ENCODE measurements at places on chromosomes 12 and 14.

DNA sequence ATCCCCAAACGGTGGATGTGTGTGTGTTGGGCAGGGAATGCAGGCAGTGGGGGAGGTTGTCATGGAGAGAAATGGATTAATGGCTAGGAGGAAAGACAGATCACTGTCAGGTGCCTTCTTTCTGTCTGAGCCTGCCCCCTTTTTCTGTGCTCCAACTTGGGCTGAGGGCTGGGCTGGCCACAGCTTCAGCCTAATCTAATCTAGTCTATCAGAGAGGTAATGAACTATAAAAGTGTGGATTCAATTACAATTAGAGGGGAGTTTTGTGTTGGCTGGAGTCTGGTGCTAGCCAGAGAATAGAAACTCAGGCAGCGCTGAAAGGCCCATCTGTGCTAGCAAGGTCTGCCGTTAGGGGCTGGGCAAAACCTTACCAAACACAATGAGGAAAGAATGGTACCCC, 41.2 kb downstream of the NEUROD4 start:
- DNase-seq = no peak

GRCh38 chr12:64611341-64612284, 1.3 kb downstream of the RASSF3 start:
- DNase-seq = peak; percentile 76

GRCh38 chr12:64983771-64984278, 137.3 kb downstream of the WIF1 start:
- DNase-seq = no peak

- DNase-seq = no peak
Observed at GRCh38 chr14:64500088-64500487, 3.5 kb downstream of the ZBTB25 start.

DNA sequence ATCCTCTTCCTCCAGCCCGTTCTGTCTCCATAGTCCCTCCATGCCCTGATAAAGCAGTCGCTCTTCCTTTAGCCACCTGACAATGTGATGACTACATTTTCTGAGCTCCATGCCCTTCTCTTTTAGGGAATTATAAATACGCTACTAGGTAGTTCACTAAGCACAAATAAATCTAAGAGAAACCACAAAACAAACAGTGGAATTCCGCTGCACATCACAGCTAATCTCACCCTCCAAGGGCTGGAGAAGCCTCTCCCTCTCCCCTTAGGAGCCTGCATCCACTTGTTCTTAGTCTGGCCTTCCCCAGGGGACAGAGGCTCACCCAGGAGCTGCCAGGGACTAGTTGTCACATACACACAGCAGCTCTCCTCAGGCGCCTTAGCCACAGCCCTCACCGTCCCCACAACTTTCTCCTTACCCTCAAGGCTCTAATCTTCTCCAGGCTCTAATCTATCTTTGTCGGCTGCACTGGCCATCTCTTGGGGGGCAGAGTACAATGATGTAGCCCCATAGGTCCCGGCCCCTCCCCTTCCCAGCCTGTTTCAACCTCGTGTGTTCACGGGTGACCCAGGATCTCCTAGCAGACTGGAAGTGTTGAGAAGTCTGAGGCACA, 55.9 kb upstream of the GPR68 start:
- no peak for DNase-seq

- DNase-seq = no peak
Observed at GRCh38 chr12:2876431-2877046, 435 bp downstream of the FOXM1 start.

GRCh38 chr14:59229653-59230406, 41.4 kb downstream of the DAAM1 start:
- DNase-seq = no peak

DNA sequence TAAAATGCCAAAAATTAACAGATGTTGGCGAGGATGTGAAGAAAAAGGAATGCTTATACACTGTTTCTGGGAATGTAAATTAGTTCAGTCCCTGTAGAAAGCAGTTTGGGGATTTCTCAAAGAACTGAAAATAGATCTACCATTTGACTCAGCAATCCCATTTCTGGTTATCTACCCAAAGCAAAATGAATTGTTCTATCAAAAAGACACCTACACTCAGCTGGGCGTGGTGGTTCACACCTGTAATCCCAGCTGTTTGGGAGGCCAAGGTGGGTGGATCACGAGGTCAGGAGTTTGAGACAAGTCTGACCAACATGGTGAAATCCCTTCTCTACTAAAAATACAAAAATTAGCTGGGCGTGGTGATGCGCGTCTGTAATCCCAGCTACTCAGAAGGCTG, 279.3 kb upstream of the PDE3A start:
- no peak for DNase-seq

DNA sequence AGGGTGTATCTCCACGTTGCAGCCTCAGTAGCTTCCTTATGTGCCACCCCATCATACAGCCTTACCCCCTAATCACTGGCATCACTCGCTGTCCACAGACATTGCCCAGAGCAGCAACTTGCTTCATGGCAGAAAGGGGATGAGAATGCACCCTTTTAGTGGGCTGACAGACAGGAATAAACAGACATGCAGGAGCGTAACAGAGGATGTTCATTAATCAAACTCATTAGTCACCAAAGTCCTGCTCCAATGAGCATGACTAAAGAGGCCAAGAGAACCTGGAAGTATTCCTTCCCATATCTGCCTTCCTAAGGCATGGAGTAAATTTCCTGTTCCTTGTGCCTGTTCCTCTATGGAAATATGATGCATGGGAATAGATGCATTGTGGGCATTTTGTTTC, 197.0 kb downstream of the PHLDA1 start:
- DNase-seq = no peak

GRCh38 chr12:89710873-89711750, 2.5 kb upstream of the ATP2B1 start:
- DNase-seq = no peak

DNA sequence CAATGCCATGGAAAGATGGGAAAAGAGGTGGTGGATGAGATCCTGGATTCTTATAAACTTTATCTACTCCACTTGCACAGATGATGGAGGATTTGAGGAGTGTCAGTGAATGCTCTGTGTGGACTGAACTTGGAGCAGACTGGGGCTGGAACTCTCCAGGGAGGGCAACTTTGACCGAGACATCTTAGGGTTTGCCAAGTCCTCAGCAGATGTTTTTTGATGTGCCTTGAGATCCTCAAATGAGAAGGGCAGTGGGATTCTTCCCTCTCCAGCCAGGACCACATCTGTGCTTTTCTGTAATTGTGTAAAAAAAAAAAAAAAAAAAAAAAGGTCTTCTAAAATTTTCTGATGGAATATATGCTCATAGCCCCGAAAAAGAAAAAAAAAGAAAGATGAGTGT, 23.0 kb upstream of the MYL2 start:
- DNase-seq = no peak

DNA sequence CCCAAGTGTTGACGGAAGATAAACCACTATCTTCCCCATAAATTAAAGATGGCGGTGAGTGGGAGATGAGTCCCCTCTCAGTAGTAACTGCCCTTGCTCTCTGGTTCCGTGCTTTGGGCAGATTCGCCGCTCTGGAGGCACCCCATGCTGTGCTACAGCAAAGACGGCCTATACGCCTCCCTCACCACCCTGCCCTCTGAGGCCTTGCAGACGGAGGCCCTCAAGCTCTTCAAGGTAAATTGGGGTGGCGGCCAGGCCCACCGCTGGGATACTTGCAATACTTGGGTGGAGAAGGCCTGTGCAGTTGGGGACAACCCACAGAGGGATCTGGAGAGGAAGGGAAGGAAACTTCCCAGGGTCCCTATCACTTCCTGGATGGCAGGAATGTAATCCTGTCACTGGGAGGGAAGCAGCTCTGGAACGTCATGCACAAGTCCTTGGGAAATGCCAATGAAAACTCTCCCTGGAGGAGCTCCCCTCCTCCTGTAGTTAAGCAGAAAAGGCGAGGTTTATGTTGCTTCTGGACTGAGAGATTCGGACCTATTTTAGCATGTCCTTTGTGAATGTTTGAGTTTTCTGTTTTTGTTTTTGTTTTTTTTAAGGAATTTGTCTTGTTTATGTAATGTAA, 22.8 kb downstream of the PIGH start:
- DNase-seq = no peak

- DNase-seq = no peak
Observed at GRCh38 chr14:105220699-105221597, 27.4 kb upstream of the BTBD6 start.

DNA sequence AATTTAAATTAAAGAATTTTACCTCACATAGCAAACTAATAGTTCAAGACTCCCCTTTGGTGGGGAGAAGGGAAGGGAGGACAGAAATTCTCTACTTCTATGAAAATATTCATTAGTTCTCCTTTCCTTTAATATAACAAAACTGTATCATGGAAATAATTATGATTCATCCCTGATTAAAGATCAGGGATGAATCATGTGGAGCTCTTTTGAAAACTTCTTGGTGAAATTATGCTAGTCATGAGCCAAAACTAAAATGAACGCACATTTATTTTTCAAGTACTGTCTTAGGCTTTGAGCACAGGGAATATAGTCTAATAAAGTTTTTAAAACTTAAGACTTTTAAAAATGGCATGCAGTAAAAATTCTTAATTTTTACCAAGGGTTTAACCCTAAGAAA, 17.1 kb downstream of the TMBIM4 start:
- DNase-seq = no peak

DNA sequence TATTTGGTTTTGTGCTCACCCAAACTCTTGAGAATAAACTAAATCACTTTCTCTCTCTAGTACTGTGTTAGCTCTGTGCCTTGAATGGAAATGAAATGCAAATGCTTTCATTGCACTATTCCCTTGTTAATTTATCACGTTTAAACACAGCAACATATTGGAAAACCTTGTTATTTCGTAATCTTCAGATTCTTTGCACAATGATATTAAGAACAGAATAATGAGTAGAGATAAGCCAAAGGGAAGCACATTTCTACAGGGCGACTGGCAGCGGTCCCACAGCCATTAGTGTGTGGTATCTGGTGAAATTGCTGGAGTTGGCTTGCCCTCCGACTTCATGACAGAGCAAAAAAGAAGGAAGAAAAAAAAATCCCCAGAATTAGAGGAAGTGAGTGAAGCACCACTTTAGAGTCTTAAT, 166.1 kb upstream of the E2F7 start:
- no peak for DNase-seq

DNA sequence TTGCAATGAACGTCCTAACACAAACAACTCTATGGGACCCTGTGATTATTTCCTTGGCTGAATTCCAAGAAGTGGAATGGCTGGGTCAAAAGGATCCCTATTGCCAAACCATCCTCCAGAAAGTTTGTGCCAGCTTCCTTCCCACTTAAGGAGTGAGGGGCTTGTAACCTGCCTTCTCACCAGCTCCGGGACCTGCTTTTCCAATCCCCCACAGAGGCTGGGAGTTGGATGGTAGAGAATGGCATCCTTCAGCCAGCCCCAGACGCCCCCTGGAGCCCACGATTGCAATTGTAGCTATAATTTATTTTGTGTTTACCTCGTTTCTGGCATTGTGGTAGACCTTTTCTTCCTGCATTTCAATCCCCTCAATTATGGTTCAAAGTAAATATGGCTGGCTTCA, 9.7 kb upstream of the ZDHHC22 start:
- DNase-seq = peak; percentile 50

DNA sequence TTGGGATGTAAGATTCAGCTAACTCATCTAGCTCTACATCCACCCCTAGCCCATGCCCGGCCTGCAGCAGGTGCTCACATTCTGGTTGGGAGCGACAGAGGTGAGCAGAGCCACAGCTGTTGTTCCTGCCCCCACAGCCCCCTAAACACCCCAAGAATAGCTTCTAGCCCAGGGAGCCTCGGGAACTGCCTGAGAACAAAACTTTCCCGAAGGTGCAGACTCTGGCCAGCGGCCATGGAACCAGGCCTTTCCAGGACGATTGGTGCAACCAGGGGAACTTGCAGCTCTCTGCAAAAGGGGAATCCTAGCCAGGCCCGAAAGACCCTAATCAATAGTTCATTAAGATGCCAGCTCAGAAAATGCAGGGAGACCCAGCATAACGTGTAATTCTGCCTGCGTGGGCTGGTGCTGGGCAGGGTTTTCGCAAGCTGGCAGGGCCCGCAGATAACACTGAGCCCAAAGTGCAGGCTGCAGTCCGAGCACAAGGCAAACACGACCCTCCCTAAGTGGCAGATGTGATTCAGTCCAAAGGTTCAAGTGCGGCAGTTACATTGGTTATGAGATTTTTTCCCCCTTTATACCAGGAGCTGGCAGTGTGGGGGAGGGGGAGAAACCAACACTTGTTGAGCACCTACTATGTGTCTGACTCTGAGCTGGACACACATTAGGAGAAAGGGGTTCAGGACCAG, 122.5 kb upstream of the MAP1LC3B2 start:
- DNase-seq = no peak
